ENCODE measurements at places on chromosomes 11 and 22. TPM values are rescaled to one million over a fixed set of nuclear protein-coding genes. Genes with fewer than 3 reads are reported as not detected.
A peak's percentile ranks its signal among the peaks of the same experiment; 100 is the strongest.

The CYTH4 gene
- total RNA-seq = 138 TPM

DNA sequence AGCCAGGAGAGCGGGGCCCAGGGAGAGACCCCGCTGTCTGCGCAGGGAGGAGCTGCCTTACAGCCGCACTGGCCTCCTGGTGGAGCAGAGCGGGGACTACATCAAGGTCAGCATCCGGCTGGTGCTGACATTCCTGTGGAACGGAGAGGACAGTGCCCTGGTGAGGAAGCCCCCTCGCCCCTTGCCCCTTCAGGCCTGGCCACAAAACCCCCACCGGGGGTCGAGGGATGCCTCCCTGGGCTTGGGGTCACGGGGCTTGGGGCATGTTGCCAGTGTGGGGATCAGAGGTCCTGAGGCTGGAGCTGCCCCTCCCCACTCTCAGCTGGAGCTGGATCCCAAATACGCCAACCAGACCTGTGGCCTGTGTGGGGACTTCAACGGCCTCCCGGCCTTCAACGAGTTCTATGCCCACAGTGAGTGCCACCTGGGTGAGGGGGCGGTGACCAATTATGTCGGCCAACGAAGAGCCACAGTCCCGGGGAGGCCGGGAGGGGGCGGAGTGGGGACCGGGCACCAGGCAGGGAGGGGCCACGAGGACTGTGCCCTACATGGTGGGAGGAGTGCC, 4.2 kb downstream of the MUC5B start:
- H3K36me3 ChIP-seq = no peaks in the 10 kb centered on the region
- no peak for DNase-seq
- H3K4me3 ChIP-seq = no peak overlapping the region

The MPZL3 gene
- 29.0 TPM for total RNA-seq

The FOXRED2 gene
- 2.3 TPM for total RNA-seq

DNA sequence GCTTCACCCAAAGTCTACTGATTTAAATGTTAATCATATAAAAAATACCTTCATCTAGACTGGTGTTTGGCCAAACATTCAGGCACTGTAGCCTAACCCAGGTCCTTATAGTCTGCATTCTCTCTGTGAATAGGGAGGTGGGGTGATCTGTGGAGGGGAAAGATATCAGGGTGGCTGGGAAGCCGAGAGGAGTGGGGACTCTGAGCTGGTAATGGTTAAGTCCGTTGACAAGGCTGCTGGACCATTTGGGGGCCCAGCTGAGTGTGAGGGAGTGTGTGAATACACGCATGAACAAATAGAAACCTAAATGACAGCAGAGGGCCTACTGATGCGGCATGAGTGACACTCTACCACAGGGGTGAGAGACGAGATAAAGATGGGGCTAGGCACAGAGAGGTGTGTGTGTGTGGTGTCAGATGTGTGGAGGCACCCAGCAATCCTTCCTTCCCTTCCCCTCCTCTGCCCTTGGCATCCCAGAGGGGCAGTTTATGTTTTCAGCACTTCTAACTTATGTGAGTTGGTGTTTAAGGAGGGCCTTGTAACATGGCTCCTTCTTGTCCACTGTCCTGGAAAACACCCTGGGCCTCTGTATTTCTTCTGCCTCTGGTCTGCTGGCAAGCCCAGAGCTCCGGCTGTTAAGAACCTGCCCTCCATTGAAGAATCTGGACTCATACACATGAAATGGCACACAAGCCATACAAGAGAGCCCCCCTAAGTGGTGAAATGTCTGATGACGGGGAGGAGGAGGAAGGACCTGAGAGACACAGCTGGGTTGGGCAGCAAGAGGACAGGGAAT, 249.1 kb upstream of the TBCEL start:
- H3K4me1 ChIP-seq = no peaks in the 10 kb centered on the region
- H3K36me3 ChIP-seq = no peaks in the 10 kb centered on the region
- no peak for DNase-seq
- H3K27ac ChIP-seq = no peak overlapping the region
- peaks cover 4% of the 10 kb centered on the region for H3K27me3 ChIP-seq
- no peak overlapping the region for H3K4me3 ChIP-seq

DNA sequence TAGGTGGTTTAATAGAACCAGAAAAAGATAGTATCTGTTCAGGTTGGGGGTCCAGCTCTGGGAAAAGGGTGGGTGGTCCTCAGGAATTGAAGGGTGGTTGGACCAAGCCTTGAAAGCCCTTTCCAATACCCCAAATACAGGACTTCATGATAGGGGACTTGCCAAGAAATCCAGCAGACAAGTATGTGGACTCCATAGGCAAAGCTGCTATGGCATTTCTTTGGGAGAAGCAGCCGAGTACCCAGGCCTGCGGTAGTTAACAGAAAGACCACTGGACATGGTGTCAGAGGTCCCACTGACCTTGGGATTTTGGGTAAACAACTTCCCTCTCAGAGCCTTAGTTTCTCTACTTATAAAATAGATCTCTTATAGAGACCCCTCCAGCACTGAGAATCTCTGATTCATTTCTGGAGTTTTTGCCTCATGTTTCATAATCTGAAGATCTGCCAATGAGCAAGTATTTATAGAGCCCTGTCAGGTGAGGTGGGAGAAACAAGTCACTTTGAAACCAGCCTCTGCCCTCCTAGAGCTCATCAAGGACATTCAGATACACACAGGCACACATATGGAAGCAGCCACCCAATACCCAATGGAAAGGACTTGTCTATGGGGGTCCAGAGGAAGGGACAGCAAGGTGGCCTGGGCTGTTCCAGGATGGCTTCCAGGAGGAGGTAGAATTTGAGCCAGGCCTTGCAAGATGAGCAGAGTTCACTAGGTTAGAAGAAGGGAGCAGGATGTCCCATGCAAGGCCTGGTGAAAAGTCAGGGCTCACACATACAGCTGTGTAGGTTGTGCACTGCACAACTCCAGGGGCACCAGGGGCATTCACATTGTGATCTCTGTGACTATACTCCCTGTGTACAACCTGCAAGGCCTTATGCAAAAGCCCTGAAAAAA, 31.0 kb upstream of the ACCSL start:
- peaks cover 3% of the 10 kb centered on the region for H3K27me3 ChIP-seq
- no peaks in the 10 kb centered on the region for H3K36me3 ChIP-seq
- no peaks in the 10 kb centered on the region for H3K4me1 ChIP-seq
- H3K4me3 ChIP-seq = no peak overlapping the region
- DNase-seq = no peak
- no peak overlapping the region for H3K27ac ChIP-seq

DNA sequence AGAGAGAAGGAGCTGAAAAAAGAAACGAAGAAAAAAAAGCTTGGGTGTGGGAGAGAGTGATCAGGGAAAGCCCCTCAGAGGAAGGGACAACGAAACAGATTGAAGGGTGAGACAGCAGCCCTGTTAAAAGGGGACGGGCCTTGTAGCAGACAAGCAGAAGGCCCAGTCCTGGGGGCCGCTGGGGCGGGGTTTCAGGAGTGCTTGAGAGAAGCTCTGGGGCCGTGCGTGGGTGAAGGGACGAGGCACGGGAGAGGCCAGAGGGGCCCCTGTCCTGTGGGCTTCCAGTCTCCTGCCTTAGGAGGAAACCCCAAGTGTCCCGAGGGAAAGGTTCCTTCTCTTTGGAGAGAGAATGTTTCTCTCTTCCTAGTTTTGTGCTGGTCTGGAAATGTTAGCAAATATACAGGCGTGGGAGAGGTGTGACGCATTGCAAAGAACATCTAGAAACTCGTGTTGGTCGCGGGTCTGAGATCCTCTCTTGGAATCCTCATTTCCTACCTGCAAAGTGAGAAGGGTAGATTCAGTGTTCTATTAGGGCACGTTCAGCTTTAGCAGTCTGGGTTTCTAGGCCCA, 28.6 kb downstream of the ADAMTS15 start:
- H3K4me3 ChIP-seq = no peak overlapping the region
- no peak for DNase-seq
- H3K36me3 ChIP-seq = no peaks in the 10 kb centered on the region
- H3K4me1 ChIP-seq = no peaks in the 10 kb centered on the region
- H3K27me3 ChIP-seq = no peaks in the 10 kb centered on the region

The ABCC8 gene
- not detected for total RNA-seq

DNA sequence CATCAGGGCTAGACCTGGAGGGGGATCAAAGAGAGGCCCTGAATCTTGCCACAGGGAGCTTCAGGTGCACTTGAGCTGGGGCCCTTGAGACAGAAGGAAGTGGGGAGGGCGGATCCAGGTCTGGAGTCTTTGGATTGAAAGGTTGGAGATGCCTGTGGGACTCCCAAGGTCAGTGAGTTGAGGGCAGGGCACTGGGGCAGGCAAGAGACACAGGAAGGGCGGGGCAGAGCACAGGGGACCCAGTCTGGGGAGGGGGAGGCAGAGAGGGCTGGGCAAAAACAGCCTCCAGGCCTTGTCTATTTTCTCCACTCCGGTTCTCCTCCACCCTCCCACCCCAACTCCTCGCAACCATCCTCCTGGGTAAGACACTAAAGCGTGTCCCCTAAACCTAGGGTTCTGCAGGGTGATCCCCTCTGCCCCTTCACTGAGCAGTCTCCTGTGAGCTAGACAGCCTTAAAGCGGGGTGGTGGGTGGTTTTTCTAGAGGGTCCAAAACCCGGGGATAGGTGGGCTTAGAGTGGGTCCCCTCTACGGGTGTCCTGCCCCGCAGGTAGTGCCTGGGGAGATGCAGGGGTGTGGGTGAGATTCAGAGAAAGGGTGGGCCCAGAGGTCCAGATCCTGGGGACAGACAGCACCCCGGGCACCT, 38.6 kb upstream of the CELSR1 start:
- no peak for DNase-seq
- no peaks in the 10 kb centered on the region for H3K27me3 ChIP-seq
- H3K27ac ChIP-seq = no peak overlapping the region
- peak overlapping the region; percentile 49 for H3K4me3 ChIP-seq
- peaks cover 37% of the 10 kb centered on the region for H3K4me1 ChIP-seq

DNA sequence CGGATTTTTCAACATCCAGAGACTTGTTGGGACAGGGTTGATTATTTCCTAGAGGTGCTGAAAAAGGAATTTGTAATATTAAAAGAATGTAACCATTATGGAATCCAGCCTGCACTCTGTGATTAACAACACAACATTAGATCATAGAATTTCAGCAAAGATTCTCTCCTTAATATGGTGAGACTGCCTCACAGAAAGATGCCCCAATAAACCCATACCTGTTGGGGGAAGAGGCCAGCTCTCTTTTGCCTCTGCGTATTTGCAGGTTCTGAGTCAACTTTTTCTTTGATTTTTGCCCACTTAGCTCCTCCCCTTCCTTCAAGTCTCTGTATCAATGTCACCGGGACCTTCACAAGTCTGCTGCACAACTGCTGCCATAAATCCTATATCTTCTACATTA, 12.4 kb upstream of the MTMR3 start:
- H3K27me3 ChIP-seq = no peaks in the 10 kb centered on the region
- peaks cover 6% of the 10 kb centered on the region for H3K4me1 ChIP-seq
- peak; percentile 33 for DNase-seq
- H3K36me3 ChIP-seq = no peaks in the 10 kb centered on the region
- no peak overlapping the region for H3K27ac ChIP-seq

DNA sequence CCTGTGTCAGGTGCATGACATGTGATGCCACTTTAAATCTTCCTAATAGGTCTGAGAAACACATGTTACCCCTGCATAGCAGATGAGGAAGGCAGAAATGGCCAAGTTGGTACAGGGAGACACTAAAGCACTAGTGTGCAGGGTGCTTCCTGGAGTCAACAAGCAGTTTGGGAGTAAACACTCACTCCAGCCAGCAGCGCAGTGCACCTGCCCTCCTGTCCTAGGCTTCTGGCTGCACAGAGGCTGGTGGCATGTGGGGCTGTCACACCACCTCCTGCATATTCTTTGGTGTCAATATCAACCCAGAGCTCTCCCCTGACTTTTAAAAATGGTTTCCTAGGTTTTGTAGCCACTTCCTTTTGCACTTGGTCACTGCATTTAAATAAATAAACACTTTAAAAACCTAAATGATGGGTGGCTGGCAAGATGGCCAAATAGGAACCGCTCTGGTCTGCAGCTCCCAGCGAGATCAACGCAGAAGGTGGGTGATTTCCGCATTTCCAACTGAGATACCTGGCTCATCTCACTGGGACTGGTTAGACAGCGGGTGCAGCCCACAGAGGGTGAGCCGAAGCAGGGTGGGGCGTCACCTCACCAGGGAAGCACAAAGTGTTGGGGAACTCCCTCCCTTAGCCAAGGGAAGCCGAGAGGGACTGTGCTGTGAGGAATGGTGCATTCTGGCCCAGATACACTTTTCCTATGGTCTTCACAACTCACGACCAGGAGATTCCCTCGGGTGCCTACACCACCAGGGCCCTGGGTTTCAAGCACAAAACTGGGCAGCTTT, 33.5 kb downstream of the GAB4 start:
- peaks cover 9% of the 10 kb centered on the region for H3K27me3 ChIP-seq
- H3K27ac ChIP-seq = no peak overlapping the region
- no peaks in the 10 kb centered on the region for H3K4me1 ChIP-seq
- no peak for DNase-seq
- no peak overlapping the region for H3K4me3 ChIP-seq

DNA sequence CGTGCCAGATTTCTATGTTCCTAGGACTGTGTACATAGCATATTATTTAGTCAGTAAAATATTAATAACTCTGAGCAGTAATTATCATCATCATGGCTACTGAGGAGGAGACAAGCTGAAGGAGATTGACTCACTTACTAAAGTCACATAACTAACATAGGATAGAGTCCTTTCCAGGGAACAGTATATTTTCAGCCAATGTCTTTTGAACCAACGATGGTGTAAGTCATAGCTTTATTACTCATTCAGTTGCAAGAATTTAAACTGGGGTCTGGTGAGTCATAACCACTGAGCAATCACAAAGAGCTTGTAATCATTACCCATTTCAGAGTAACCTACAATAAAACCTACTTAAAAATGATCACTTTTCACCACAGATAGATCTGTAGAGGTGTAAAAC, 1564.8 kb upstream of the TENM4 start:
- no peaks in the 10 kb centered on the region for H3K36me3 ChIP-seq
- H3K4me1 ChIP-seq = no peaks in the 10 kb centered on the region
- no peak overlapping the region for H3K27ac ChIP-seq
- H3K27me3 ChIP-seq = no peaks in the 10 kb centered on the region

DNA sequence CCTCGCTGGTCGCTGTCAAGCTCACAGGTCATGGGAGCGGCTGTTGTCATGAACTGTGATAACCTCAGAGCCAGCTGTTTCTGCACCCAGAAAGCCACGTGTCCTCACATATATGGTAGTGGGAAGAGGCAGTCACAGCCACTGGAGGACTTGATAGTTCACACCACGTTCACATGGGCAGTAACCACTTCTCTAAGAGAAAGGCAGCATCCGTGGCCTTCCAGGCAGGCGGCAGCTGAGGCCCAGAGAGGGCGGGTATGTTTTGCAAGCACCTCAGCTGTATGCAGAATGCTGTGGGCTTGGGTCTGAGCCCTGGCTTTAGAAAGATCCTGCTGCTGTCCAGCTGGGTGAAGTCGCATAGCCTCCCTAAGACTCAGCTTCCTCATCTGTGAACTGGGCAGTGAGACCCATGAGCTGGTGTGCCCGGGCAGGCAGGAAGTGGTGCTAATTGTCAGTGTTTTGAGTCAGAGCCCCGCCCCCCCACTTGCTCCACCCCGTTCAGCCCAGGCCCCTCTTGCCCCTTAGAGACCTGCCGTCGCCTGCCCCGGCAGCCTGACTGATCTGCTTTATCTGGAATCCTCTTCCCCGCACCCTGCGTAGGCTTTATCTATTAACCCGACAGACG, 13.3 kb downstream of the TTC38 start:
- H3K27ac ChIP-seq = no peak overlapping the region
- no peak overlapping the region for H3K4me3 ChIP-seq
- no peak for DNase-seq
- peaks cover 30% of the 10 kb centered on the region for H3K36me3 ChIP-seq
- H3K27me3 ChIP-seq = no peaks in the 10 kb centered on the region
- H3K4me1 ChIP-seq = peaks cover 7% of the 10 kb centered on the region

The AQP11 gene
- not detected for total RNA-seq

The OR8G5 gene
- total RNA-seq = not detected

The PIWIL4 gene
- 1.3 TPM for total RNA-seq

Data from CD4-positive, alpha-beta T cell (primary cell).